ENCODE measurements at places on chromosomes 13 and 19.

GRCh38 chr13:73571376-73571775 is 512.6 kb downstream of the KLF5 start:
- DNase-seq = no peak

- no peak for DNase-seq
Measured at GRCh38 chr13:75325711-75326110, 156.3 kb downstream of the TBC1D4 start.

DNA sequence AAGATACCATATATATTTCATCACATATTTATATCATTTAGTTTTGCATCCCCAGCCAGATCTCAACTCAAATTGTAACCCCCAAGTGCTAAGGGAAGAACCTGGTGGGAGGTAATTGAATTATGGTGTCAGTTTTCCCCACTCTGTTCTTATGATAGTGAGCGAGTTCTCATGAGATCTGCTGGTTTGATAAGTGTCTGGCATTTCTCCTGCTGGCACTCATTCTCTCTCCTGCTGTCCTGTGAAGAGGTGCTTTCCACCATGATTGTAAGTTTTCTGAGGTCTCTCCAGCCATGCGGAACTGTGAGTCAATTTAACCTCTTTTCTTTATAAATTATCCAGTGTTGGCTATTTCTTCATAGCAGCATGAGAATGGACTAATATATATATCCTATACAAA is 462.5 kb upstream of the SLITRK5 start:
- DNase-seq = no peak

GRCh38 chr13:76950101-76950500 is 1.8 kb downstream of the ACOD1 start:
- DNase-seq = no peak

DNA sequence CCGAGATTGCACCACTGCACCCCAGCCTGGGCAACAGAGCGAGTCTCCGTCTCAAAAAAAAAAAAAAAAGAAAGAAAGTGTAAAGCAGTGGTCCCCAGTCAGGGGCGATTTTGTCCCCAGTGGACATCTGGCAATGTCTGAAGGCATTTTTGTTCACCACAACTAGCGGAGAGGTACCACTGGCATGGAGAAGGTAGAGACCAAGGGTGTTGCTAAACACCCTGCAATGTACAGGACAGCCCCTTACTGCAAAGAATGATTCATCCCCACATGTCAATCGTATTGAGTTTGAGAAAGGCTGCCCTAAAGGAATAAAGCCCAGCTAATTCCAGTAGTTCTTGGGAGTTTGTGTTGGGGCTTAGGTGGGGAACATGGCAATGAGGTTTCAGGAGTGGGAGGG is 38.7 kb downstream of the CYP4F2 start:
- DNase-seq = no peak

GRCh38 chr19:49455773-49456172 is 2.7 kb downstream of the ALDH16A1 start:
- DNase-seq = no peak

DNA sequence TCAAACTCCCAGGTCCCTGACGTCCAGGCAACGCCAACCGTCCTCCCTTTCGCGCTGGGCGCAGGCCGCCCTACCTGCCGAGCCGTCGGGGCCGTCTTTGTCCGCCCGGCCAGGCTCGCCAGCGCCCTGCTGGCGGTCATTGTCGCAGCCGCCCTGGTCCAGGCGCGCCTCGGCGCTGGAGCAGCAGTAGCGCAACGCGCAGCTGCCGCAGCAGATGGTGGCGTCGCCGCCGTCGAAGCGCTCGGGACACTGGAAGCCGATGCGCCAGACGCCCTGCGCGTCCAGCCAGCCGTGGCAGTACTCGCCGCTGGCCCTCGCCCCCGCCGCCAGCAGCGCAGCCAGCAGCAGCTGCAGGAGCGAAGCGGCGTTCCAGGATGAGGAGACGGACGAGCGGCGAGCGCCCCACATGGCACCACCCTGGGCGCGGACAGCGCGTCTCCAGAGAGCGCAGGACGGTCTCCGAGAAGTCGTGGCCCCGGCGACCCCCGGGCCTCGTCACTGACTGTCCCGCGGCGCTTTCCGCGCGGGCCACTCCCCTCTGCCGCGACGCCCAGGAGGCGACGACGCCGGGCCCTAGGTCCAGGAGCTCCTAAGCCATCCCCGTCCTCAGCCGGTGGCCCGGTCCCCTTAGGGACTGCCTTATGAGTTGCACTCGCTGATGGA is 1.1 kb downstream of the SHISA2 start:
- no peak for DNase-seq

GRCh38 chr19:29923653-29924052 is 18.4 kb upstream of the URI1 start:
- no peak for DNase-seq

GRCh38 chr19:49872245-49873128 is 4.7 kb downstream of the AKT1S1 start:
- no peak for DNase-seq

DNA sequence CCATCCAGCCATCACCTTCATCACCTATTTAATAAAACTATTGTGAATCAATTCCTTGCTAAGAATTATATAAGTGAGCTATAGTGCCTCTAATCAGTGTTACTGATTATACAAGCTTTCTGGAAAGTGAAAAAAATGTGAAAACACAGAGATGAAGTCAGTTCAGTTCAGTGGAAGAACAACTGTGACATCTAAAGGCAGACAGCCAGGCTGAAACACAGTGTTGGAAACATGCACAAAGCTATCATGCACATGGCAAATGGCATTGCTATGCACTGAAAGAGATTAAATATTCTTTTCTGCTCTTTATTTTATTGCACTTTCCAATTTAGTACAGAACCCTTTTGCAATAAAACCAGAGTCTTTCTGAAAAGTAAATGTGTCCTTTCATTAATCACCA is 294.0 kb downstream of the RBM26 start:
- no peak for DNase-seq

DNA sequence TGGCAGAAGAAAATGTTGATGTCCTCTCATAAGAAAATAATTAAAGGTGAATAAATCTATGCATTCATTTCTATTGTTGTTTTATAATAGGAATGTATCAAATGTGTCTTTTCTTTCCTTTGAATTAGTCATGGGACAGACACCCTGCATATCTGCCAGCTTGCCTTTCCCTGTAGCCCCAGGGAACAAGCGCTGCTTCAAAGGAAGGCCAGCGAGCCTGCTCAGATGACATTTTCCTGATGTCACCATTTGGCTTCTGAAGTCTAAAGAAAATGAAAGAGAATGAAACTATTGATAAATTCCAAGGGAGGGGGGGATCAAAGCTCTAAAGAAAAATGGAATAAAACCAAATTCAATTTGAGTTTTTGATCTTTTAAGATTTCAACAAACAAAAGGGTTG is 574.8 kb downstream of the IRS2 start:
- no peak for DNase-seq

DNA sequence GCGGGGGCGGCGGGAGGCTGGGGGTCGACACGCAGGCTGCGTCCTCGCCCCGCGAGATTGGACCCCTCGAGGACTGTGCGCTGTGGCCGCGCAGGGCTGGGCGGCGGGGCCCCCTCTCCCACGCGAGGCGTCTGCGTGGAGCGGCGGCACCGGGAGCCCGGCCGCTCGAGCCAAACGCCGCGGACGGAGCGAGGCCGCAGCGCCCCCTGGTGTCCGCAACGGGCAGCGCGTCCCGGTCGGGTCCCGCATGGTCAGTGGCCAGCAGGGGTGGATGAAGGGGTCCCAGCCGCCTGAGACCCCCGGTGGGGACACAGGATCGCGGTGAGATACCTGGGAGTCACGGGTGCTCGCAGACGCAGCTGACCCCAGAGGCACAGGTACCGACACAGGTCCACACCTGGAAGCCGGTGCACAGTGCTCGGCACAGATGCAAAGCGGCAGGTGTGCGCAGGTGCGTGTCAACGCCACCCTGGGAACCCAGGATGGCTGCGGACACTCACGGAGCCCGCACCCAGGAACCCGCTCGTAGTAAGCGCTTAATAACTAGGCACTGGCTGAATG is 2.1 kb upstream of the CIRBP start:
- DNase-seq = peak; percentile 77

- DNase-seq = peak; percentile 65
Measured at GRCh38 chr19:19464339-19465098, 50.8 kb downstream of the TSSK6 start.

DNA sequence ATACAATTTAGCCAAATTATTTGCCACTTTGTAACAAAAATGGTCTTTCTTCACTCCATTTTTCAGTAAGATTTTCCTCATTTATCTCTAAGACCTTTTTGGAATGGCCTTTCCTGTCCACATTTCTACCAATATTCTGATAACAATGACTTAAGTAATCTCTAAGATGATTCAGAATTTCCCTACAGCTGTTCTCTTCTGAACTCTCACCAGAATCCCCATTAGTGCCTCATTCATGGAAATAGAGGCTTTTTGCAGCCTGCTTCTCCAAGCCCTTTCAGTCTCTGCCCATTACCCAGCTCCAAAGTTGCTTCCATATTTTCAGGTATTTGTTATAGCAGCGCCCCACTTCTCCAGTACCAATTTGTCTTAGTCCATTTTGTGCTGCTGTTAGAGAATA is 867.0 kb downstream of the GPC5 start:
- no peak for DNase-seq

DNA sequence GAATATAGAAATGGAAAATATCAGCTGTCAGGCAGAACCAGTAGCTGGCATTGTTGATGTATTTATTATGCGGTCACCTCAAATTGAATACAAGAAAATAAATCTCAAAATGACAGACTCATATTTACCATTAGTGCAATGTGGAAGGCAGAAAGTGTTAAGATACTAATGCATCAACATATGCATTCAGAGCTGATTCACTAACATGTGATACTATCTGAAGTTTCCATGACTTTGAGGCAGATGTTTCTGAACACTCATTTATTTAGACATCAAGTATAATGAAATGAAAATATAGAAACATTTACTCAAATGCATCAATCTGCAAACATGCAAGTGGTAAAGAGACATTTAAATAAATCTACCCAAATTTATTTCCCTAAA is 474.2 kb upstream of the SLC10A2 start:
- DNase-seq = no peak

- DNase-seq = no peak
Measured at GRCh38 chr19:3942790-3943409, 10.0 kb downstream of the NMRK2 start.

DNA sequence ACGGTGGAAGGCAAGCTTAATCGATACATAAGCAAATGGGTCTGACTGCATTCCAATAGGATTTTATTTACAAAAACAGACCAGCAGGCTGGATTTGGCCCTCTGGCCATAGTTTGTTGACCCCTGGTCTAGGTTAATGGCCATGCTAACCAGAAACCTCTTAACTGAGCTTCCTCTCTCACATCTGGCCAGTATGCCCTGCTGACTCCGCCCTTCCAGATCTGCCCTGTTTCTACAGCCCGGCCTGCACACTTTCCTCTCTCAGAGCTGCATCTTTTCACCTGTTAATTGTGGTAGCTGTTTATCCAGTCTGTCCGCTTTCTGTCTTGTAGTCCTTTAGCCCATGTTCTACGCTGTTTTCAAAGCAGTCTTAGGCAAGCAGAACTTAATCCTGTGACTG is 25.6 kb downstream of the EDNRB start:
- DNase-seq = no peak

GRCh38 chr19:2524840-2525723 is 49.2 kb downstream of the GADD45B start:
- DNase-seq = peak; percentile 79

DNA sequence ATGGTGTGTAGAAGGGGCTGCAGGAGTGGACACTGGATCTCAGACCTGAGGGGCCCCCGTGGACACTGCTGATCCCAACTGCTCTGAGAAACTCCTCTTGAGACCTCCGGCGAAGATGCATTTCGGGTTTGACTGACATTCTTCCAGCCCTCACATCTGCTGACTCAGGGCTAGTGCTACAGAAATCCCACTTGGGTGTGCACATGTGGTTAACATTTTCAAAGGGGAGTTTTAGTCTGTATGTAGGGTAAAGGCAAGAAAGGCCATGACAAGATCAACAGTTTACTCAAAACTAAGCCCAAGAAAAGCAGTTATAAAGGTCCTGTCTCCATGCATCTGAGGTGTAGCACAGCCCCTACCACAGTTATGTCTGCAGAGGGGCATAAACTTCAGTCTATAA is 31.2 kb downstream of the DLEU7 start:
- DNase-seq = no peak

DNA sequence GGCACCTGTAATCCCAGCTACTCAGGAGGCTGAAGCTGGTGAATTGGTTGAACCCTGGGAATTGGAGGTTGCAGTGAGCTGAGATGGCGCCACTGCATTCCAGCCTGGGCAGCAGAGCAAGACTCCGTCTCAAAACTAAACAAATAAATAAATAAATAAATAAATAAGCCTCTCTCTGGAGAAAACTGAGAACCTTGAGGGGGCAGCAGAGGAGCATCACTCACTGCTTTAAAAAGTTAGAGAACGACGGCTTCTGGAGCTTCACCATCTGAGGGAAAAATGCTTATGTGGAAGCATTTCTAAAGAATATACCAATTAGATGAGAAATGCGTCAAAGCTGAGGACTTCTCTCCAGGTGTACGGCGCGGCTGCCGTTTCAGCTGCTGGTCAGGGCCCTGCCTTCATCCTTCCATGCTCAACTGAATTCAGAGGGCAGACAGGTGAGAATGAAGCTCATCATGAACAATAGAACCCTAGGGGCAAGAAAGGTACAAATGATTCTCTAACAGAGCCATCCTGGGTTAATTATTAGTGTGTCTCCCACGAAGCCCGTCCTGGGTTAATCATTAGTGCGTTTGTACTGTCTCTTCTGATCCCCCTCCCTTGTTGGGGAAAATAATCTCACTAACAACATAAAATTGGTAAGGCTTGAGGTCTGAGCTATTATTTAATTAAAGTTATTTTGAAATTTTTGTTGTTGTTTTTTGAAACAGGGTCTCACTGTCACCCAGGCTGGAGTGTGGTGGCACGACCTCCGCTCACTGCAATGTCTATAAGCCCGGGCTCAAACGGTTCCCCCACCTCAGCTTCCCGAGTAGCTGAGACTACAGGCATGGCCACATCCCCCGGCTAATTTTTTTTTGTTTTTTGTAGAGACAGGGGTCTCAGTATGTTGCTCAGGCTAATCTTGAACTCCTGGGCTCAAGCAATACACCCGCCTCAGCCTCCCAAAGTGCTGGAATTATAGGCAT is 80.1 kb downstream of the IPO5 start:
- DNase-seq = peak; percentile 35

DNA sequence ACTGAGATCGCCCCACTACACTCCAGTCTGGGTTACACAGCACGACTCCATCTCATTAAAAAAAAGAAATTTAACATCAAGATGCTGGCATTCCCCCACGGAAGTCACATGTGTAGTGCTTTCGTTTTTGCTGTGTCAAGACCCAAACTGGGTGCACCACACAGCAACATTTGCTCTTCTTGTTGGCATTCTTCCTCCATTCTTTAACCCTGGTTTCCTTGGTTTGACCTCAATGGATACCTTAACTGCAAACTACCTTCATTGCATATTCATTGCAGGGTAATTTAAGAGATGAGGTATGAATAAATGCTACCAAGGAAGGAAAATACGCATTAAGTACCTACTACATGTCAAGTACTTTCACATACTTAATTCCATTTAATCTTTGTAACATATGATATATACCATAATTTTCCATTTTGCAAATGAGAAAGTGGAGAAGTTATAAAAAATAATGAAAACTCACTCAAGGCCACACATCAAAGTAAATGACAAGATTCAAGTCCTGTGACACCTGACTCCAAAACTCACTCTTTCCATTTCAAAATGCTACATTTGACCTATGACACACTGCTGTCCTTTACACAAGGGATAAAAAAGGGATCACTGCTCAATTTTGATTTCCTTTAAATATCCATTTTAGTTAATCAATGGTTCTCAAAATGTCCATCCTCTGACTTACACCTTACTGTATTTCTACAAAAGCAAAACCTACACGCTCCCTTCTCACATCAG is 59.2 kb downstream of the STK24 start:
- DNase-seq = no peak
